ENCODE measurements at places on chromosomes 1 and 21.

- DNase-seq: peak; percentile 90
Observed at GRCh38 chr1:205211169-205211838, at the start of gene DSTYK. Gene DSTYK, minus strand, starts transcription at chr1:205211702. Its CDS starts 167 bp downstream, at chr1:205211535.

GRCh38 chr1:201383647-201384405, 6.3 kb upstream of the TNNT2 start:
- no peak for DNase-seq

GRCh38 chr1:87821335-87821697, 492.6 kb downstream of the LMO4 start:
- no peak for DNase-seq

DNA sequence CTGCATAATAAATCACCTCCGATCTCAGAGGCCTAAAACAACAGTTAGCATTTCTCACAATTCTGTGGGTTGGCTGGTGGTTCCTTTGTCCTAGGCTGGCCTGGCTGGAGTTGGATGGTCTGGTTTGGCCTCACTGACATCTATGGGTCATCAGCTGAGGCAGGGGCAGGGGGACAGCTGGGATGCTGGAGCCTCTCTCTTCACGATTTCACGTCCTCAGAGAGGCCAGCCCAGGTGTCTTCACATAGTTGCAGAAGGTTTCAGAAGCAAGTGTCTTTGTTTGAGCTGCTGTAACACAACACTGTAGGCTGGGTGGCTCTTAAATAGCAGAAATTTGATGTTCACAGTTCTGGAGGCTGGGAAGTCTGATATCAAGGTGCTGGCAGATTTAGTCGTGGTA, 155.5 kb upstream of the CACNA1E start:
- DNase-seq: no peak
